ENCODE measurements at places on chromosomes 12 and 14. TPM values are rescaled to one million over a fixed set of nuclear protein-coding genes. Genes with fewer than 3 reads are reported as not detected.
A peak's percentile ranks its signal among the peaks of the same experiment; 100 is the strongest.

DNA sequence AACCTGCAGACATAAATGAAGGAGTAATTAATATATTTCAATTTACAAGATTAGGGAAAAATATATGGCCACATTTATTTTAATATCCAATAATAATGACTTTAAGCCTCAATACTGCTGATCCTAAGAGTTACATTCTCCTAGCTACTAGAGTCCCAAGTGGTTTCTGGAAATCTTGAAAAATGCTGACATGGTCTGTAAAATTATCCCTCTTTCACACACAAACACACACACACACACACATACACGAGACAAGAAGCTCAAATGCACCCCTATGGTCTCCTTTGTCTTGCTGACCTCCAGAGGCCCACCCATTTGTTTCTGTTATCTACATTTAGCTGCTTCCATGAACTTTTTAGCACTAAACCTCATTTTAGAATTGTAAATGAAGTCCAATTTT is 53.0 kb upstream of the USP15 start:
- DNase-seq = no peak

GRCh38 chr12:49809906-49810389 is 18.3 kb downstream of the NCKAP5L start:
- DNase-seq = no peak

- no peak for DNase-seq
Observed at GRCh38 chr12:50353869-50354593, 42.4 kb downstream of the FAM186A start.

Gene AQP5
- total RNA-seq = 2.7 TPM

GRCh38 chr14:60184146-60184904 is 19.1 kb upstream of the DHRS7 start:
- DNase-seq = no peak

DNA sequence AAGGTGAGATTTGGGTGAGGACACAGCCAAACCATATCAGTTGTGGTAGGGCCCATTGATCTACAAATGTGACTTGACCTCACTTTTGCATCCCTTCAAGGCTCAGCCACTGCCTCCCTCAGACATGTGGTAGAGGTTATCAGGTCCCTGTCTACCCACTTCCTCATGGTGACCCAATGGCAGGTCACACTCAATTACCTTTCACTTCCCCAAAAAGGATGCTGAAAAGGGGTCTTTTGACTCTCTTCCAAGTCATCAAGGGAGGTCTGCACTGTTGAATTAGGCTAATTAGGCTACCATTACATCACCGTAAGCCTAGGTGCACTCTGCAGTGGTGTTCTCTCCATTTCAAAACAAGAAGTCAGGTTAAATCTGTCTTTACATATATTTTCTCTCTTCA is 22.6 kb upstream of the DRAM1 start:
- no peak for DNase-seq

DNA sequence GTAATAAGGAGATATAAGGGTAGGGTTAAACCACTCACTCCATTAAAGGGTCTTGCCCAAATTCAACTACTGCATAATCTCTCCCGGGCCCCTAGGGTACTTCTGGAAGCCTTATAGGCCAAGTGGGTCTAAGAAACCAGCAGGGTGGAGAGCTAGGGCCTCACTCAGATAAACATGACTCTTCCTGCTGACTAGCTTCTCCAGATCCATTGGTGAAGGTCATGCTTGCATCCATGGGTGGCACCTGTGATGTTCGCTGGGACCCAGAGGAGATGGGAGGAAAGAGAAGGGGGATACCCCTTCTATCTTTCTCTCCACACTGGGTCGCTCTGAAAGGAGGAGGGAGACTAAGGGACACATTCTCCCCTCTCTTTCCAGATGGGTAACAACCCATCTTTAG is 36.1 kb upstream of the HIGD1C start:
- no peak for DNase-seq

Gene OLR1
- 0.09 TPM for total RNA-seq

DNA sequence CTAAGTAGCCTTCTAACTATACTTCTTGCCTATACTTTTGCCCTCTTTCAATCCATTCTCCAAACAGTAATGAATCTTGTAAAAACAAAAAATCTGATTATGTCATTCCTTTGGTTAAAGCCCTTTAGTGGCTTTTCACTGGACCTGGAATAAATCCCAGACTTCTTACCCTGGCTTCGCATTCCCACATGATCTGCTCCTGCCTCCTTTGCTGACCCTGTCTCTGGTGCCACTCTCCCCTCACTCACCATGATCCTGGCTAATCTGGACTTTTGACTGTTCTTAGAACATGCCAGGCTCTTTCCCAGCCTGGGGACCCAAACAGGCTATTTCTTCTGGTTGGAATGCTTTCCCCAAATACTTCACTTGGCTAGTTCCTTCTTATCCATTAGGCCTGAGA is 7.9 kb downstream of the MIA2 start:
- no peak for DNase-seq

Gene CCDC38
- total RNA-seq = 0.07 TPM

GRCh38 chr14:68295316-68295816 is 475.8 kb downstream of the RAD51B start:
- DNase-seq = peak; percentile 18

DNA sequence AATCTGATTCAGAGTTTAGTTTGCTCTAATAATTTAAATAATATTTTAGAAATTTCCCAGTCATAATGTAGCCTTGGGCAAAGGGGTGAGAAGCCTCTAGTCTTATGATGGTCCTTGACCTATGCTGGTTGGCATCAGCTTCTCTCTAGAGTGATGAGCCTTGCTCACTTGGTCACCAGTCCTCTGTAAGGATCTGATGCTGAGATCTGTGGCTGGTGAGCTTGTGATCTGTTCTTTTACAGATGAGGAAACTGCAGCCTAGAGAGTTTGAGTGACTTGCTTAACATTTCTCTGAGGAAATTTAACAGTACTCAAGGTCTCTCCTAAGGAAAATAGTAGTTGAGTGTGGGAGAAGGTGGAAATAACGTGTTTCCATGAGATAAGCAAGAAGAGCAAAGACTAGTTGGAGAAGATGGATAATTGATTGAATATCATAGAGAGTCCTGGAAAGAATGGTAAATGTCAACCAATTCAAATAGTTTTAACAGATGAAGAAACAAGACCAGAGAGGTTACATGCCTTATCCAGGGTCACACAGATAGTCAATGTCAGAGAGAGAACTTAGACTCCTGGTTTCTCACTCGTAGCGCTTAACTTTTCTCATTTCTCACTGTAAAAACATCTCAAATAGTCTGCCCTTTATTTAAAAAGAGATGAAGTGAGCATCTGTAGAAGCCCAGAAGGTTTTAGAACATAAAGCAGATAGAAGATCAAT is 89.7 kb upstream of the ETV6 start:
- DNase-seq = no peak

- DNase-seq = no peak
Observed at GRCh38 chr12:89156862-89157262, 195.4 kb downstream of the DUSP6 start.

DNA sequence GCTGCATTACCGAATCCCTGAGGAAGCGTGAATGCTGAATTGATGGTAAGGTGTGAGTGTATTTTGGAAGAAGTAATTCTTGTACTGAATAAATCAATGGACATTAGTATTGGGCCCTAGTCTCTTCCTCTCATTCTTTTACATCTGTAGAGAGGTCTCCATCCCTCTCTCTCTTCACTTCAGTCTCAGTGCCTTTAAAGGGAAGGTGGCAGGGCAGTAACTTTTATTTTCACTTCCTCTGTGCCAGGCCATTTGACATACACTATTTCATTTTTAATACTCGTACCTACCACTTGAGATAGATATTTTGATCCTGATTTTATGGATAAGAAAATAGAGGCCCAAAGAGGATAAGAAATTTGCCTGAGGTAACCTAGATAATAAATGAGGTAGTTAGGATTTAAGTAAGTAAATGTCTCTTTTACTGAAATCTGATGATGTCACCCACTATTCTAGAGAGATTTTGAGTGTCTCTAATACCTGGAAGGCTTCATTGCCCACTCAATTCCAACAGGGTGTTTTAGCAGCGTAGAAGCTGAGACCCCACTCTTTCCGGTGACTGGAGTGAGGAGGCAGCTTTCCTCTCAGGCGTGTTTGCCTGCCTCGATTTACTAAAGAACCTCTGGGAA is 177.9 kb upstream of the PRICKLE1 start:
- DNase-seq = no peak

Gene SRRM4
- 0.96 TPM for total RNA-seq

Gene OR9K2
- not detected for total RNA-seq

DNA sequence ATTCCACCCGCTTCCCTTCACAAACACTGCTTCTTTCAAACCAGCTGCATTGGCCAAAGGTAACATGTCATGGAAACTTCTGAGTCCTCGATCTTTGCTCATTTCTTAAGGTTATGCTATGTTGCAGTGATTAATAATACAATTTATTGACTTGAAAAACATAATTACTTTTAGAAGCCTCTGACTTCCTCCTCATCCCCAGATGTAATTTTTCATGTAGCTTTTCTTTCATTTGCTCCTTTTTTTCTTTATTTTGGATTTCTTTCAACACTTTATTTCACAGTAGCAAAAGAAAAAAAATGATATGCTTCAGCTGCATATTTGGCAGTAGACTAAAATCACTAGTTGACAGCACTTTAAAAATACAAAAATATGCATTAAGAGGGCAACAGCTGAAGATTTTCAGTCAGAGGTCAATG is 116.2 kb downstream of the LRRIQ1 start:
- DNase-seq = no peak

Gene GARIN6
- total RNA-seq = not detected

Gene HOXC6
- total RNA-seq = not detected

- DNase-seq = no peak
Observed at GRCh38 chr12:65372574-65372973, 94.1 kb downstream of the MSRB3 start.

- no peak for DNase-seq
Observed at GRCh38 chr14:39433452-39433813, 1.2 kb upstream of the FBXO33 start.

DNA sequence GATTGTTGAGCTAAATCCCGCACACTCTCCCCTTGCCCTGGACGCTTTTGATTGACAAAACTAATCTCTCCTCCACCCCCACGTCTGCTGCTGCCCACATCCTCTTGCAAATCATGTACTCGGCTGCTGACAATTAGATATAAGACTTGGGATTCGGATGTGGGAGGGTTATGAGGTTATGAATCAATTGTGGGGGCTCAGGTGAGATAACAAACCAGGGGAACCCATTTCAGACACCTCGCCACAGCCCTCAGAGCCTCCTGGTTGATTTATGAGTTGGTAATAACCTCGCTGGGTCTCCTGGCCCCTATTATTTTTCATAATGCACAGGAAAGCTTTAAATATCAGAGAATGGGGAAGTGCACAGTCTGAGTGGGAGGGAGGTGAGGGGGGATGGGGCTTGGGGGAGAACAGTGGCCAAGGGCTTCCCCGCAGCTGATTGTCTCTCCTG is 449.9 kb downstream of the DPF3 start:
- DNase-seq = no peak

Gene RPL6
- total RNA-seq = 1,803 TPM

GRCh38 chr12:31752450-31752849 is 23.6 kb upstream of the AMN1 start:
- DNase-seq = no peak

DNA sequence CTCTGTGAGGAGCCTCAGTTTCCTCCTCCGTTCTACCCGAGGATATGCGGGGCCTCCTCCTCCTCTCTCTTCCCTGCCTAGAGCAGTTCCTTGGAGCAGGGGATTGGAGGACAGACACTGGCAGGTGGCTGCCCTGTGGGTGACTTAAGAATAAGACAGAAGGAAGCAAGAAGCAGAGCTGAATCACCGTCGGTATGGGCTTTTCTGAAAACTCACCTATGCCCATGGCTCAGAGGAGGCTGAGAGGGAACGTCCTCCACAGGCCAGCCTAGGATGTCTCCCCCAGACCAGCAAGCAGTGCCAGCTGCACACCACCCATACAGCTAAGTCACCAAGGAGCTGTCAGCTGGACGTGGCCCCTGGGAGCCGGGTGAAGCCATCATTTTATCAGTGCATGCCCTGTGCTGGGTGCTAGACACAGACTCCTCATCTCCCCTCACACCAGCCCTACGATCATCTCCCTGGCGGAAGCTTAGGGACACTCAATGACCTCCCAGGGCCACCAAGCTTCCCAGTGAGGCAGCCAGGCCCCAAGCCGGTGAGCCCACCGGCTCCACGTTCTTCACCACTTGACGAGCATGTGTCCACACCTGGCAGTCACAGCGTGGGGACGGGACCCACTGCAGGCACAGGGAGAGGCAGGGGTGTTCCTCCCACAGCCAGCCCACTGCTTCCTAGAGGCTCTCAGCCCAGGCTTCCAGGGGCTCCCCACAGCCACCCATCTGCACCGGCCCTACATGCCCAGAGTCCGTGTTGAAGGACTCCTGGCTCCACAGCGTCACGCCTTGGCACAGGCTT is 21.4 kb downstream of the ITPK1 start:
- no peak for DNase-seq

GRCh38 chr12:93089805-93090569 is 160.9 kb upstream of the EEA1 start:
- no peak for DNase-seq

GRCh38 chr12:65171073-65171472 is 1.7 kb downstream of the LEMD3 start:
- no peak for DNase-seq

Gene PTPRO
- 0.57 TPM for total RNA-seq

DNA sequence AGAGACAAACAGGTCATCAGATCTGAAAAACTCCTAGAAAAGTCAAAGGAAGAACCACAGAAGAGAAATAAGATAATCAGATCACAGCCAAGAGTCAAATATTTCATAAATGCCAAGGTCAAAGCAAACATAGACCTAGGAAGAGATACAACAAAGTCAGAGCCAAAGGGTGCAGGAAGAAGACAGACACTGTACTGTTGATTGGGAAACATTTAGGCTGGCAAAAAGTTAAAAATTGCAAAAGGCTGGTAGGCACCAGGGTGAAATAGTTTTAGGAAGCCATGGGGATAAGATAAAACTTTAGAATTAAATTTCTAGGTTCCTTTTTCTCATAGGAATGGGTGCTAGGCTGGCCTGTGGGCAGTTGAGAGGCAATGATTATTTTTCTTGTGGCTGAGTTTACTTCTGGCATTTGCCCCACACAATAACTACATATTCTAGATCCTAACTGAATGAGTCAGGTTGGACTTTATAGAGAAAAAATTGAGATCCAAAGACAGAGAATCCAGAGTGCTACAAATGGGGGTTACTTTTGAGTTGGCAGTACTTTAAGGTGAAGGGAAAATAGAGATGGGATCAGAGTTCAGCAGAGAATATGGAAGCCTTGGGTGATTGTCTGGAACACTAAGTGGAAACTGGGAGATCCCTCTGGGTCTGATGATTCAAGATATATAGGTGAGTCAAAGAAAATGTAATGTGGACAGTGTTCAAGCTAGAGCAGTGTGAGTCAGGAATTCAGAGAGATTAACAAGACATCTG is 215.5 kb downstream of the C12orf50 start:
- DNase-seq = no peak

DNA sequence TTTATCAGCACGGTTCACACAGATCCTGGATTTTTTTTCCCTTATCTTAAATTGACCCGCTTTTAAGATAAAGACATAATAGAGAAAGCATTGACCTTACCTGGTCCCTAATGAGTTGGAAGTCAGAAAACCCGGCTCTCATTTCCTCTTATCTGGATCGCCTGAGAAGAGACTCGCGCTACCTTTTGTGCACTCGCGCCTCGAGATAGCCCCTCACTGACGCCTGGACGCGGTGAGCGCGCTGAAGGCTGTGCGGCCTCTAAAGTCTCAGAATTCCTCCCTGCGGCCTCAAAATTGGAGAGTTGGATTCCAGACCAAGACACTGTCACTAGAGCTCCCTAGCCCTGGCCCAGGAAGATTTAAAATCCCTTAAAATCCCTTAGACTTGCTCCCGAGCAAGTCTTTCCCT is 7.0 kb downstream of the NKX2-1 start:
- peak; percentile 31 for DNase-seq

Gene L2HGDH
- 26.7 TPM for total RNA-seq

Gene ZDHHC22
- 38.6 TPM for total RNA-seq

Gene PLD4
- total RNA-seq = 0.07 TPM

GRCh38 chr12:117187421-117187820 is 2.8 kb downstream of the FBXO21 start:
- DNase-seq = no peak

All from WTC11 (cell line).